NCI-H2029 (cell line): ENCODE measurements at places on chromosomes 3 and 15.

GRCh38 chr3:189204937-189205336 is 33.2 kb downstream of the TPRG1 start:
- DNase-seq, result no peak

DNA sequence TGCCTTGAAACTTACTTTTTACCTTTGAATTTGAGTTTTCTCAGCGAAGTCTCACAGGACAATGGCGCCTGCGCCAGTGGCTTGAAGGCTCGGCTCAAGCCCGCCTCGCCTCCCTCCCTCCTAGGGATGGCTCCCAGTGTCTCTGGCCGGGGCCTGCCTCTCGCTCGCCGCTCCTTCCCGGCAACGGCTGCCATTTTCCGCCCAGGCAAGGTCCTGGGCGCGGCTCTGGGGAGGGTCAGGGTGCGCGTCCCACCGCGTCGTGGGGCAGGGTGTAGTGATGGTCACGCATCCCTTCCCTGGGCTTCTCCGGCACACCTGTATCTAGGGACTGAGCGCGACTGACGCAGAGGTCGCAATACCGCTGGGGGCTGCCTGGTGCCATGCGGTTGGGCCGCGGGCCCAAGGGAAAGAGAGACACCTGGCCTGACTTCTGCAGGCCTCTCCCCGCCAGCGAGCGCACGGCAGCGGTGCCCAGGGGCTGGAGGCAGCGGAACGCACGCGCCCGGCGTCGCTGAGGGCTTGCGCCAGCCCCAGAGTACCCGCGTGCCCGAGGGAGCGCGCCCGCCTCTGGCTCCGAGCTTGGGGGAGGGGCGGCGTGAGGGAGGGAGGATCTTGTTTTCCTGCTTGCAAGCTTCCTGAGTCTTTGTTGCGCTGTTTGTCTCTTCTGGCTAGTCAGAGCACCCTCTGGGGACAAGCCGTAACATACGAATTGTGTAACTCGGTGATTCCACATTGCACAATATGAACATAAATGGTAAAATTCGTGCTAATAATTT is 20.7 kb upstream of the FEM1B start:
- peak; percentile 75 for DNase-seq

DNA sequence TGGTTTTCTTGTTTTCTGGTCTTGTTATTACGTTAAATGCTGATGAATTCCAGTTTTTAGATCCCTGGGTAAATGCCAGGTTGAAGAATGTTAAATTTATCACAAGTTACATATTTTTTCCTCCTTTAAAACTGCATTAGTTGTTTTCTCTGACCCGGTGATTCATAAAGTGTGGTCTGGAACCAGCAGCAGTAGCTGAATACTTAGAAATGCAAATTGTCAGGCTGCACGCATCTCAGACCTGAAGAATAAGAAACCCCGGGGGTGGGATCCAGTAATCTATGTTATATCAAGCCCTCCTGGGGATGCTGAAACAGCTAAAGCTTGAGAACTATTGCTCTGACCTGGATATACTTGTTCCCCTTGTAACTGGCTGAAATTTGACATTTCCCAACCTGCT is 69.1 kb downstream of the PEX5L start:
- no peak for DNase-seq

GRCh38 chr3:119885746-119886530 is 104.0 kb downstream of the NR1I2 start:
- DNase-seq, result no peak

- DNase-seq, result no peak
Measured at GRCh38 chr3:43023746-43024145, 44.6 kb downstream of the GASK1A start.

DNA sequence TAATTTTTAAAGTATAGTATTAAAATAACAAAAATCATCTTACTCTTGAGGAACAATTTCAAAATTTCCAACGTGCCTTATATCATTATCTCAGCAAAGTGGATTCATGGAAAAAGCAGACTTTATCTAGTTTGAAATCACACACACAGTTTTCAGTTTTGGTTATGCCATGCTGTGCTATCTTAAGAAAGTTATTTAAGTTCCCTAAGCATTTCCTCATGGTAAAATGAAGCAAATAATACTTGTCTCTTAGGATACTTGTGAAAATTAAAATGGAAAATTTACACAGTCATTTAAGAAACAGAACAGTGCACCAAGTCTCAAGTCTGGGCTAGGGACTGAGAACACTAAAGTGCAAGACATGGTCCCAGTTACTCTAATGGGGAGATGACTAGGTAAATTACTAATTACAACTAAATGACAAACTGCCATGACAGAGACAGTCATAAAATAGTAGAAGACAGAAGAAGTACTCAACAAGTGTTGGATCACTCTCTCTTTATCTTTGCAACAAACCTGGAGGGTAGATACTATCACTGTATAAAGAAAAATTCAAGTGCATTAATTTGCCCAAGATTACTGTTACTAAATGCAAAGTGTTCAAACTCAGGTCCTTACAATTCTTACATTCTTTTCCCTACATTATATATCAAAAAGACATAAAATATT is 44.8 kb downstream of the DMXL2 start:
- DNase-seq, result no peak

- DNase-seq, result no peak
Measured at GRCh38 chr3:108067768-108068167, 23.1 kb downstream of the CD47 start.

- no peak for DNase-seq
Measured at GRCh38 chr3:188196232-188196990, 42.5 kb downstream of the LPP start.

- DNase-seq, result no peak
Measured at GRCh38 chr3:112010636-112011035, 11.9 kb downstream of the TAGLN3 start.

DNA sequence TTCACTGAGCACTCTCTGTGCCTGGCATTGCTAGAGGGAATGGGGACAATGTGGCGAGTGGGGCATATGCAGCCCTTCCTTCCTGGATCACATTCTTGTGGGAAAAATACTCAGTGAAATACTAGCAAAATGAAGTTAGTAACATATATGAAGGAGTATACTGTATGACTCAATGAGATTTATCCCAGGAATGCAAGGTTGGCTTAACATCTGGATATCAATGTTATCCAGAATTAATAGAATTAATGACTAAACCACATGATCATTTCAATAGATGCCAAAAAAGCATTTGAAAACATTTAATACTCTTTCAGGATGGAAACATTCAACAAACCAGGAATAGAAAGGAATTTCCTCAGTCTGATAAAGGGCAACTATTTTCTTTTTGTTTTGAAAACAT is 27.5 kb downstream of the AMOTL2 start:
- DNase-seq, result no peak

DNA sequence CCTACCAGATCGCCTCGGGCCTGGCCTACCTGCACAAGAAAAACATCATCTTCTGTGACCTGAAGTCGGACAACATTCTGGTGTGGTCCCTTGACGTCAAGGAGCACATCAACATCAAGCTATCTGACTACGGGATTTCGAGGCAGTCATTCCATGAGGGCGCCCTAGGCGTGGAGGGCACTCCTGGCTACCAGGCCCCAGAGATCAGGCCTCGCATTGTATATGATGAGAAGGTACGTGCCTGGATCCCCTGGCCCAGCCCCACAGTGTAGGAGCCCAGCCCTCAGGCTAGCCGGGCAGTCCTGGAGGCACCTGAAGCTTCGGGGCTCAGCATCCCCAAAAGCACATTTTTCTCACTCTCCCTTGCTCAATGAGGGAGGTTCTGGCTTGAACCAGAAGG is 135.8 kb downstream of the LRRK1 start:
- no peak for DNase-seq

DNA sequence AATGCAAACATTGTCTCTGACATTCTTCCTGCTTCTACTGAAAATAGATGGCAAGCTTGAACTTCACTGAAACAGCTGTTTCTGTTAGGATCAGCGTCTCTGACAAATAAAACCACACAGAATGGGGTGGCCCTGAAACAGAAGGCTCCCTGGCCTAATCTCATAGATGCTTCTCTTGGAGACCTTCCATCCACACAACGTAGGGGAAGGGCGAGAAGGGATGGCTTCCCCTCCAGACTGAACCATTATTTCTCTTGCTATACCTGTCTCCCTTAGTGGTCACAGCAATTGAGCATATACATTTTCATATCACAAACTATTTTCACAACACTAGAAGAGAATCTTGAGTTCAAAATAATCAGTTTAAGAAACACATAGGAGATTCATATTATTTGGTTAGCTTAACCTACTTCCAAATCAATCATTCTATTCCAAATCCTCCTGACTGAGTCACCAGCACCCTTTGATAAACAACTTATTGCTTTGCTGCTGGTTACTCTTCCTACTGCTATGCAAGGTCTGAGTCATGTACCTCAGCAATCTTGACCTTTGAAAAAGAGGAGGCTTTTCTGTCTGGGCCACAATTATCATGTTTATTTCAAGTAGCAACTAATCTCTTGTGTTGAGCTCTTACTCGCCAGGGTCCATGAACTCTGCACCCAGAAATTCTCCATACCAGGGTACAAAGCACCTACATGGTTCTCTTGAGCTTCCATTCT is 45.5 kb downstream of the CBLB start:
- no peak for DNase-seq

DNA sequence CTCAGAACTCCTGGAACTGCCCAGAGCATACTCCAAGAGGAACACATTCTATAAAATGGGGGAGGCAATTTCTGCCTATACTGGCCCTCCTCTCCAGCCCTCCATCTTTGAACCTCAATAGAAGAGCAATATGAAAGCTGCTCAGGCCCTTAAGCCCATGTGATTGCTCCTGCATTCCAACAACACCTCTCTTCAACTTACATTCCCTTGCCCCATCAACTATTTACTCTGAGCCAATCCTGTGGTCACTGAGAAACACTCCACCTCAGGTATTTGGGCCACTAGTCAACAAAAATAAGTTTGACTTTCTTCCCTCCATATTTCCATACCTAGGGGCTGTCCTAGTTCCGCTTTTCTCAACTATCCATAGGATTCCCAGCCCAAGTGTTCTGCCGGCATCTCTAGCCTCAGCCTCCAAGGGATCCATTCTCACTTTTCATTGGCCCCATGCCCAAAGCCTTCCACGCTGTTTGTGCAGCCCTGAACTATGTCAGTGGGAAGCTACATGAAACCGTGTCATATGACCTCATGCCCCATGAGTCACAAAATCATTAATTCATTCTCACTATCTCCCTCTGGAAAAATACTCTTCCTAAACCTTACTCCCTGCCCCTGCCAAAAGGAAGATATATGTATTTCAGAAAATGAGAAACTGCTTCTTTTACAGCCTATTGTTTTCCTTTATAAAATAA is 61.6 kb downstream of the GJD2 start:
- DNase-seq, result no peak

GRCh38 chr3:195715583-195716266 is 5.1 kb upstream of the MUC20 start:
- no peak for DNase-seq
